Effector CD4-positive, alpha-beta T cell (primary cell): ENCODE measurements at places on chromosomes 13 and 19.

DNA sequence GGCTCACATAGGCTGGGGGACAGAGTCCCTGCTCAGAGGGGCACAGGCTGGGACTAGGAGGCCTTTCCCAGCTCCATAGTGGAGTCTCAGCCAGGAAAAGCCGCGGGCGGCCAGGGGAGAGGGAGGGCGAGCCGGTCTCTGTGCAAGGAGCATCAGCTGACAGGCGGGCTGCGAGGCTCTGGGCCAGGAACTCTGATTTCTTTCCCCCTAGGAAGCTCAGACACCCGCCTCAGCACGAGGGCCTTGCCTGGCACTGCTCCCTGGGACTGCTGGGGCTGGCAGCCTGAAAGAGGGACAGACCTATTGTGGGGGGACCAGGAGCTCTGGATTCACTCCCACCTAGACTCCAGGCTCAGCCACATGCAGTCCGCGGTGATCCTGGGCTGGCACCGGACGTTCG lies 2.2 kb upstream of the PLK5 start:
- DNase-seq = no peak

- no peak for DNase-seq
Observed at GRCh38 chr13:24050292-24050711, 110.2 kb upstream of the SPATA13 start.

DNA sequence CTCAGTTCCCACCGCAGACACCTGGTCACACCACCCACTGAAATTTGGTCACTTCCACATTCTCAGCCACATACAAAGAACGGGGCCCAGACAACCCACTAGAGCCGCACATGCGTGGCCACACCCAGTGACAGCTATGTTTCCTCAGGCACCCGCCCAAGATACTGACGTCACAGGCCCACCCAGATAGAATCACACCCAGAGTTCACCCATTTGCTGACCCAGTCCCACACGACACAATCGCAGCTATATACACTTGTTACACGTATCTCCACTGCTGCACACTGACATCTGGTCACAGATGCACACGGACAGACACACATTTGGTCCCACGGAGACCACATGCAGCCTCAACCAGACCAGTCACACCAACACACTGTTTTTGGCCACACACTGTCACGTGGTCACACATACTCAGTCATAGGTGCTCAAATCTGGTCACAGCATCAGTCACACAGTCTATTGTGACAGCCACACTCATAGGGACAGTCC lies 2.9 kb downstream of the NUMBL start:
- no peak for DNase-seq

GRCh38 chr19:33812388-33813330 lies 16.0 kb downstream of the KCTD15 start:
- no peak for DNase-seq

DNA sequence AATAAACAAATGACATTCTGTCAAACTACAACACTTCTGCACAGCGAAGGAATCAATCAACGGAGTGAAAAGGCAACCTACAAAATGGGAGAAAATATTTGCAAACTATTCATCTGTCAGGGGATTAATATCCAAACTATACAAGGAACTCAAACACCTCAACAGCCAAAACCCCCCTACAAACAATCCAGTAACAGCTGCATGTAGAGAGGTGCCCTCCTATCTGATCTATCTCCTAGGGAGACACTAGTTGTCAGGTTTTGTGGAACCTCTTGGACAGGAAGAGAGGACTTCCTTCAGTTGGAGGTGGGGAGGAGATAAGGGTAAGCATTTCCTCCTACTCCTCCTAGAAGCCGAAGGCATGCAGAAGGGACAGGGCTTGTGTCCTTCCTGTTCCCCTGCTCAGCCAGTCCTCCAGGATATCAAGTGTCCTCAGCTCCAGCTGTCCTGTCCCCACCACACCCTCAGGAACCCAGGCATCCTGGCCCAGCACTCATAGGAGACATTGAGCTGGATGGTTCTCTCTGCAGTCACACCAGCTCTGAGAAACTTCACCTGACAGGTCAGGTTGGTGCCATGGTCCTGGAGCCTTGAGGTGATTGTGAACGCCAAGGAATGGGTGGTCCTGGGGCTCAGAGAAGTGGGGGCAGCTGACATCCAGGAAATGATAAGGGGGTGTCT lies 9.8 kb upstream of the SIGLEC8 start:
- DNase-seq = no peak

DNA sequence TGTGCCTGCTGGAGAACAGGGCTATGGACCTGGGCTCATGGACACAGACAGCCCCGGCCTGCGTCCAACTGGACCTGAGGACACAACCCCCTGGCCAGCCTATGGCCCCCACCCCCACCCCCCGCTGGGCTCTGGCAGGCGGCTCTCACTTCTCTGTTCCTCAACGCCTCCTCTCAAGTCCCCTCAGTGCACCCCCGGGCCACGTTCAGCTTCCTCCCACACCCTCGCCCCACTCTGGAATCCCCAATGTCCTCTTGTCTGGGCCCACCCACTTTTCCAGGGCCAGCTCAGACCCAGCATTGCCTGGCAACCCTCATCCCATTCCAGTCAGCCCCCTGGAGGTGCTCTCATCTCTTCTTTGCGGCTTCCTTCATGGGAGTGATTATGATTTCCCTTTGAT lies 130.2 kb upstream of the SPACA7 start:
- no peak for DNase-seq

DNA sequence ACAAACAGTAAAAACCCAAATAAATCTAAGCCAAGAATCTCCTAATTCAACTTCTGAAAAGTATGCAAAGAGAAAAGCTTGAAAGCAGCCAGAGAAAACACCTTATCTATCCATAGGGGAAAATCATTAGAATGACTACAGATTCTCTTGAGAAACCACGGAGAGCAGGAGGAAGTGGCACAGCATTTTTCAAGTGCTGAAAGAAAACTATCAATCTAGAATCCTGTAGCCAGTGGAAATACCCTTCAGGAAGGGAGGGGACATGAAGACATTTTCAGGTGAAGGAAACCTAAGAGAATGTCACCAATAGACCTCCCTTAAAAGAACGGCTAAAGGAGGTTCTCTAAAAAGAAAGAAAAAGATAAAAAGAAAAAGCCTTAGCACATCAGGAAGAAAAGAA lies 66.2 kb upstream of the XPO4 start:
- DNase-seq = no peak

- no peak for DNase-seq
Observed at GRCh38 chr13:52187029-52187423, 27.6 kb upstream of the NEK3 start.

DNA sequence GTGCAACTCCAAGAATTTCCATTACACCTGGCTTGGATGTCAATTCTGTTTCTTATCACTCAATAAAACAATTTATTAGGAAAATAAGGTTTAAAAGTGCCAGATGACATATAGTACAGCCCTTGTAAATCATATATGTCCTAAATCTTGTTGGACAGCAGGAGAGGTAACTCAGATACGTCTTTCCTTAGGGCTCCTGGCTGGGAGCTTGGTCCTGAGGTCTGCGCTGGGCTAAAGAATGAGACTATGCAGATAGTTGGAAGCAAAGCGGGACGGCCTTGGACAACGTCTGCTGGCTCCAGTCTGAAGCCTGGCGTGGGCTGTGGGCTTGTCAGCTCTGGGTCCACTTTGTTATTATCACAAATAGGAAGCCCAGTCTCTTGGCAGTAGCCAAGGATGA lies 377.0 kb downstream of the DLEU7 start:
- no peak for DNase-seq

DNA sequence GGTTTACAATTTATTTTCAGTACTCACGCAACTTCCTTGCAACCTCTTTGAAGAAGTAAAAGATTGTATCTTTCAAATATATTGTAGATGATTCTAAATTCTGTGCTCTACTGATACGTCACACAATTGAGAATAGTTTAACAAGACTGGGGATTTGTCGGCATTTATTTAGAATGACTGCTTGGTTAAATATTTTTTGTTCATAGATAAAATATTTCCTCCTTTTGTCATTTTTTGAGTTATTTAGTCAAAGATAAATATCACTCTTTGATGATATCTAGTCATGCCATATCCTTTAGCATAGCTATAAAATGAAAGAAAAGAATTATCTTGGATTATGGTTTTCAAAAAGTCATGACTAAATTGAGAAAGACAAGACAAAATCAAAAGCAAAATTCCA lies 2747.8 kb downstream of the PCDH9 start:
- DNase-seq = no peak

DNA sequence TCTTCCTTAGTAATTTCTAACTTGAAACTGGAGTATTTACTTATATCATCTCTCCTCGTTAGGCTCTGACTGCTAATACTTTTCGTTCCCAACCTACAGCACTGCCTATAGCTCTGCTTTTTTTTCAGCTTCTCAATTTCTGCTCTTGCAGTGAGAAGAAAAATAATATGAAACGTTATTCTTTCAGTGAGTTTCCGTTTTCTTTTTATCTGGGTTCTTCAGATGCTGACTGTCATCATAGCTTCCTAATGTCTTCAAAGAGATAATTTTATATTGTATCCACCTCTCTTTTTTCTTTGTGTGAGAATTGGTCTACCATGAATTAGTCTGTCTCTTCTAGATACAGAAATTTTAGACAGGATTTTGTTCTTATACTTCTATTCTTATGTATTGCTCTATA lies 454.9 kb downstream of the LMO7 start:
- DNase-seq = no peak

GRCh38 chr19:56141417-56141993 lies 418 bp downstream of the ZNF444 start:
- DNase-seq = peak; percentile 19

DNA sequence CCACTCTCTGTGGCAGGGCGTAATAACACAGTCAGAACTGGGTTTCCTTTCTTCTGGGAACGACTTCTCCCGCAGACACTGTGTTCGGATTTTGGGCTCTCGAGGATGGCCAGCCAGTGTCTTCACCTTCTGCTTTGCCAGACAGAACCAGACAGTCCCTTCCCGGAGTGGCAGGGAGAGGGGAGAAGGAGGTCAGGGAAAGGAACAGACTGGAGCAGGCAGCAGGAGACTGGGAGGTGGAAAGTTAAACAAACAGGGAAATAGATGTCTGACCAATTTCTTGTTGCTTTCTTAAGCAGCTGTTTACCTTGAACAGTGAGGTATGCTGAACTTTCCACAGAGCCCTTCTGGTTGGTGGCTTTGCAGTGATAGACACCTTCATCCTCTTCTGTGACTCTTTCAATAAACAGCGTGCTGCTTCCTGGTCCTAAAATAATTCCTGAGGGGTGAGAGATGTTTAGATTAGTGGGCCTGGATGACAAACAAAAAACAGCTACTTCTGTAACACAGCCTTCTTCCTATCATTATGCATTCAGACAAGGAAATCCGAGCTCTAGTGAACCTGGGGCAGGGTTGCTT lies 137.6 kb downstream of the FLT1 start:
- no peak for DNase-seq

DNA sequence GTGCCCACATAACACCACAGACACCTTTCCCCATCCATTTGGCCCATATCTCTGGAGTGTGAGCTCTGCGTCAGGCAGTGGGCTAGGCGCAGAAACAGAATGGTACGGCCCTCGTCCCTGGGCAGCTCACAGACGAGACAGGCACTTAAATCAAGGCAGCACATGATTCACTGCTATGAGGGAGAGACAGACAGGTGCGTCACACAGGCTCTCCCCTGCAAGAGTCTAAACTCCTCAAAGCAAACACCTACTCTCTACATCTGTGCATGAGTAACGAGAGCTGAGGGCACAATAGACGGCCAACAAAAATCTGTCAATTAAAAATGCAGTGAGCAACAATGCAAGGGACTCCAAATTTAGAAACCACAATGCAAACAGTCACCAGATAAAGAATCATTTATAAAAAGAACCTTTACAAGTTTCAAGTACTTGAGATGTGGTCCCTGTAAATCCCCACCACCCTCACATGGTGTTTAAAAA lies 348.9 kb downstream of the UQCRFS1 start:
- DNase-seq = no peak

DNA sequence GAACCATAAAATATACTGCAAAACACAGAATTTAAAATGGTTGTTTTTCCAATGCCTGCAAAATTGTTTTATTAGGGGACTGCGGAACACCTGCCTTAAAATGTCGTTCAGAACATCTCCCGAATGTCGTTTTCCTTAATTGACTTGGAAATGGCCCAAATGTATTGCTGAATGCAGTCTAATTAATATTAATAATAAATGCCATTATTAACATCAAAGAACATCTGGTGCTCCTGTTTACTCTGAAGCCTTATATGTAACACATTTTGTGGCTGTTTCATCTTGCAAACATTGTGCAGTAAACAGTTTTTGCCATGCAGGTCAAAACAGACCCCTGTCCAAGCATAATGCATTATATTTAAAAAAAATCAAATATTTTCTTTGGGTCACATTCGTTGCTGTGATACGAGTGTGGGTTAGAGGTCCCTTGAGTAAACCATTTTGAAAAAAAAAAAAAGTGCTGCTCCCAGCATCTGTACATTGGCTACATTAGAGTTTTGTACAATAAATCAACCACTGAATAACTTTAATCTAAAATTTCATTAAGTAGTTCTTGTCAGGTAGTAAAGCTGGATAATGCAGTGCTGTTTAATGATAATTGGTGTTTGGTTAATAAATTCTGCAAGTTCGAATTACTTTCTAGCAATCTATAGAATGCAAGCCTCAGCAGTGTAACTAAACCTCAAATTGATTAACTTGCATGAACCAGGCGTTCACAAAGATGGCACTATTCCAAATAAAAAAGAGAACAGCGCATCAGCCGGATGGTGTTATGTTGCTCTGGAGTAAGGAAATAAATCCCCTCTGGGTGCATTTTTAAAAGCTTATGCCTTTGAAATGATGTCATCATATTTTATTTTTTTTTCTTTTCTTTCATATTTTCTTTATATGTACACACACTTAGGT lies 140.2 kb downstream of the ZNF536 start:
- DNase-seq = no peak

DNA sequence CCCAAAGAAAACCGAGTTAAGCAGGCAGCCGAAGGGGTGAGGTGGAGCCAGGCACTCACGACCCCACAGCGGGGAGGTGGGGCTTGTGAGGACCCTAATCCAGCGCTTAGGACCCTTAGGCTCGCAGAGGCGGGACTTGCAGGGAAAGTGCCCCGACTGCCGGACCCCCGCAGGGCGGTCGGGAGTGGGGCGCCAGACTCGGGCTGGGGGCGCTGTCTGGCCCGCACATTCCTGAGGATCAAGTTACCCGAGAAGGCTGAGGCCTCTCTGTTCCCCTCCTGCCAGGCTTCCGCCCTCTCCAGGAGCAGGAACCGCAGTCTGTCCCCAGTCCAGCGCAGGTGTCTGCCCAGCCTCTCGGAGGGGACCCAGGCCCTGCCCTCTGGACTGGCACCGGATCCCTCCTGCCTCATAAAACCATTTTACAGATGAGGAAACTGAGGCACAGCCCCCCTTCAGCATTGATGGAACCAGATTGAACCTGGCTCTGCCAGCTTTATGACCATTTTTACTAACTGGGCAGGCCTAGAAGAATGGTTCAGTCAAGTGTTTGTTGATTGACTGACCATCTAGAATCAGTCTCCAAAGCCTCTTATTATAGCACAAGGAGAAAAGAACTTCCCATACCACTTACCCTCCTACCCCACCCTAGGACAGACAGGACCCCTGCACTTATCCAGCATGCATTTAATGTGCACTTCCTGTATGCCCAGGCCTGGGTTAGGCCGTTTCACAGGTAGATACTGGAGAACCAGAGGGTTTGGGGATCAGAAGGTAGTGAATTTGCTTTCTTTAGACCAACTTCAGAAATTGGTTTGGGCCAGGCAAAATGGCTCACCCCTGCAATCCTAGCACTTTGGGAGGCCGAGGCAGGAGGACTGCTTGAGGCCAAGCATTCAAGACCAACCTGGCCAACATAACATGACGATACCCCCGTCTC lies 6.7 kb upstream of the JUND start:
- no peak for DNase-seq
